ENCODE measurements at places on chromosomes 4 and X.

DNA sequence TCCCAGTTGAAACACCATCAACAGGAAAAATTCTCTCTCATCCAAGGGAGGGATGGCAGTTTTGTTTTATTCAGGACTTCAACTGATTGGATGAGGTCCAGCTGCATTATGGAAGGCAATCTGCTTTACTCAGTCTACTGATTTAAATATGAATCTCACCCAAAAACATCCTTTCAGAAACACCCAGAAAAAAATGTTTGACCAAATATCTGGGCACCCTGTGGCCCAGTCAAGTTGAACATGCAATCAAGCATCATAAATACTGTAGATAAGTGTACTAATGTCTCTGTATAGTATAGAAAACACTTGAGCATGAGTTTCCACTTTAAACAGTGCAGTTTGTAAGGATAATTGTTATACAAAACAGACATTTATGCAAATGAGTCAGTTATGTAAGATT, 753.2 kb downstream of the ARAP2 start:
- no peak for DNase-seq

GRCh38 chr4:5128569-5128968, 77.3 kb downstream of the STK32B start:
- no peak for DNase-seq

- DNase-seq = no peak
Observed at GRCh38 chr4:74671080-74671698, 123.1 kb downstream of the BTC start.

GRCh38 chr4:139760567-139760966, 94.9 kb downstream of the MGST2 start:
- DNase-seq = no peak

GRCh38 chr4:88720451-88721428, 23.1 kb upstream of the NAP1L5 start:
- no peak for DNase-seq

GRCh38 chr4:15649914-15650545, 5.1 kb downstream of the FBXL5 start:
- DNase-seq = no peak

DNA sequence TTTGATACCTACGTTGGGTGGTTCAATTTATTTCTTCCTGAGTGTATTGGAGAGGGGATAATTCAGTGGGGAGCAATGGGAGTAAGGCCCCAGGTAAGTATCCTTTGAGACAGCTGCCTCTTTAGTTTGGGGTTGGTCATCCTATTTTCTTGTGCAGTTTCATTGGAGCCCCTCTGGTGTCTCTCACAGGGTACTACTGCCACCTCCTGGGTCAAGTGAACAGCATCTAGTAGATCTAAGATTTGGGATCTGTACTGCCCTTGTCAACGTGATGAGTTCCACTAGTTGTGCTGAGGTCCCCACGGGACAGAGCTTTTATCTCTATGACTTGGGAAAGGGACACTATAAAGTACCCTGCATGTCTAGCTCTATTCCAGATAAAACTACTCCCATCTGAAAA, 80.6 kb downstream of the PBDC1 start:
- no peak for DNase-seq

- no peak for DNase-seq
Observed at GRCh38 chr4:51833236-51833635, 9.7 kb upstream of the DCUN1D4 start.

DNA sequence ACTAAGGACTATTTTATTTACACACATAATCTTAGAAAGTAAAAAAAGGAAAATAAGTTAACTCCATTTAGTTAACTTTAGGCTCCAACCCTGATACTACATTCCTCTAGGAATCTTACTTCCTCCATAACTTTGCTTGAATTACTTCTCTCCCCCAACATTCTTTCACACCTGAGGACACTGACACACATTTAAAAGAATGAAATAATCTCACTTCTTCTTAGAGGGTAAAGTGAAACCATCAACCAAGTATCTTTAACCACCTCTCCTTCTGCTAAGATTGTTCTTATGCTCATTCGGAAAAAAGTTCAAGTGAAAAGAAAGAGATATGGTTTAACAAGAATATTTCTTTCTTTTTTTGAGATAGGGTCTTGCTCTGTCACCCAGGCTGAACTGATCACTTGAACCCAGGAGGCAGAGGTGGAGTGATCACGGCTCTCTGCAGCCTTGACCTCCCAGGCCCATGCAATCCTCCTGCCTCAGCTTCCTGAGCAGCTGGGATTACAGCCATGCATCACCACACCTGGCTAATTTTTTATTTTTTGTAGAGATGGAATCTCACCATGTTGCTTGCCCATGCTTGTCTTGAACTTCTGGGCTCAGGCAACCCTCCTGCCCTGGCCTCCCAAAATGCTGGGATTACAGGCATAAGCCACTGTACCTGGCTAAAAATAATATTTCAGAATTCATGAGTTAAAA, 28.5 kb downstream of the SLC25A4 start:
- no peak for DNase-seq

GRCh38 chrX:136588036-136588435, 56.0 kb downstream of the VGLL1 start:
- DNase-seq = no peak

DNA sequence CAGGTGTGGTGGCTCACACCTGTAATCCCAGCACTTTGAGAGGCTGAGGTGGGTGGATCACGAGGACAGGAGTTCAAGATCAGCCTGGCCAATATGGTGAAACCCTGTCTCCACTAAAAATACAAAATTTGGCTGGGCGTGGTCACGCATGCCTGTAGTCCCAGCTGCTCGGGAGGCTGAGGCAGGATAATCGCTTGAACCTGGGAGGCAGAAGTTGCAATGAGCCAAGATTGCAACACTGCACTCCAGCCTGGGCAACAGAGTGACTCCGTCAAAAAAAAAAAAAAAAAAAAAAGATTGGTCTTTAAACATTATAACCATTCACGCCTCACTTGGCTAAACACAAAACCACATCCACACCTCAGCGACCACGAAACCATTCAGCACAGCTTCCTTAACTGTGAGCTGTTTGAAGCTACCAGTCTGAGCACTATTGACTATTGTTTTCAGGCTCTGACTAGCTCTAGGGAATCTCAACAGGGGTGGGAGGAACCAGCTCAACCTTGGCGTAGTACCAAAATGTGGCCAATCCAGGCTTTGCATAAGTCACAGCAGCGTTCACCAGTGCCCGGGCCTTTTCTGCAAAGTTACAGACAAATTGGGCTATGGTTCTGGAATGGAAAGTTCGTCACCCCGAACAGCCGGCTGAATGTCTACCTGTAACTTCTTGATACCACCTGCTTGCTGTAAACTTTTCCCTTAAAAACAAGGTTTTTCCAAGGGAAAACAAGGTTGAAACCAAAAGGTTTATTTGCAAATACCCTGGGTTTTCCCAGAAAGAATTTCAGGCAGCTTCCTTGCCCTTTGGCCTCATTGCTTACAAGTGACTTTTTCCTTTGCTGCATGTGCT, 73.6 kb upstream of the DHX15 start:
- DNase-seq = peak; percentile 50

DNA sequence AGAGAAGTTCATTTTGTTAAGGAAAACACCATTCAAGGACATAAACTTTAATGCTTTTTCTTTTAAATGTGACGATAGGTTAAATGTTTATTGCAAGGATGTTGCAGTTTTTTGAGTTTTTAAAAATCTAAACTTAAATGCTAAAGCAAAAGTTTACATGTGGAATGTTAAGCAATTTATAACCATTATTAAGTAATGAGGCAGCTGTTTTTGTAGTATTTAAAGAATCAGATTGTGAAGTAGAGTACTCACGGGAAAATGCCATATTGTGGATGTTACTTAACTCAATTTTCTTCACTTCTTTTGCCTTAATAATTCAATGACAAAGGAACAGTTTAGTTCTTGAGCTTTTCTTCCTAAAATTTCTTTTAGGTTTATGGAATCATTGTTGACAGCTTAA, 43.5 kb downstream of the UBE2K start:
- no peak for DNase-seq

GRCh38 chrX:110853610-110854009, 58.0 kb upstream of the CHRDL1 start:
- no peak for DNase-seq

DNA sequence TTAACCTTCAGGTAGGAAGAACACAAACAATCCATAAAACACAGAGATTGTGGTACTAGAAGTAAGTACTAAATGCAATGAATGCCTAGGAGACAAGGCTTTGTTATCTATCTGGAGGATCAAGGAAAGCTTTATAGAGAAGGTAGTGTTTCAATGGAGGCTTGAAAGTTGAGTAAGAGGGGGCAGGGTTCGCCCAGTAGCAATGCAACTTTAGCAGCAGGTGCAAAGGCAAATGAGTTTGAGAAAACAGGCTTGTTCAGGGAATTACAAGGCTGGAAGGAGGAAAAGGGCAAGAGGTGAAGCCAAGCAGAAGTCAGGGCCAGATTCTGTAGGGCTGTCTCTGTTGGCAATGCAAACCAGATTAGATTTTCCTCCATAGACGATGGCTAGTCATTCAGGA, 35.5 kb upstream of the AMELX start:
- no peak for DNase-seq

- DNase-seq = no peak
Observed at GRCh38 chr4:32631831-32632230, 1911.7 kb downstream of the PCDH7 start.

DNA sequence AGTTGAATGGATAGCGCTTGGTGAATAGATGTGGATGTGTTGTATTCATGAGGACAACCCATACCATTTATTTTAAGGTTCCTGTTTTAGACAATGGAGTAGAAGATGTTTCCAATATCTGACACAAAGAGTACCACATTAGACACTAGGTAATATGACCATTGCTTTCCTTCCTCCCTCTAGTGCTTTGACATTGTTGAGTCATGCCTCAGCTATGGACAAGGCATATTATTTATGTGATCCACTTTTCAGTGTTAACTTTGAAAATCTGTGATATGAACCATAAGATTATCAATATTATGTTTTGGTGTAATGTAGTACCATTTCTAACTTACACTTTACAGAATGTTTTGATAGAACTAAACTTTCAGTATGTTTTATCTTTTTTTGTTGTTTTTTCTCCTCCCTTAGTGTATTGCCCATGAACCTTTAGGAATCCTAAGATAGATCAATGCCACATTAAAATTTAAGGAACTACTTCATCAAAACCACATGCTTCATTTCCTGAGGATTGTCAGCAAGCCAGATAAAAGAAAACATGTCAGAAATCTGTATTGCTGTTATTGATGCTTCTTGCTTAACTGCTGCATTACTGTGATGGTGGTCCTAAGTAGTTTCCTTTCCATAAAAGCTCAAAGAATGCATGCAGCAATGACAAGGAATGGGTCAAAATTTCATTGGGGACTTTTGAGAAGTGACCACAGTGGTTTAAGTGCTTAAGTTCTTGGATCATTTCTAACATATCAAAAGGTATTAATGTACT, 105.0 kb downstream of the PCDH7 start:
- DNase-seq = no peak

DNA sequence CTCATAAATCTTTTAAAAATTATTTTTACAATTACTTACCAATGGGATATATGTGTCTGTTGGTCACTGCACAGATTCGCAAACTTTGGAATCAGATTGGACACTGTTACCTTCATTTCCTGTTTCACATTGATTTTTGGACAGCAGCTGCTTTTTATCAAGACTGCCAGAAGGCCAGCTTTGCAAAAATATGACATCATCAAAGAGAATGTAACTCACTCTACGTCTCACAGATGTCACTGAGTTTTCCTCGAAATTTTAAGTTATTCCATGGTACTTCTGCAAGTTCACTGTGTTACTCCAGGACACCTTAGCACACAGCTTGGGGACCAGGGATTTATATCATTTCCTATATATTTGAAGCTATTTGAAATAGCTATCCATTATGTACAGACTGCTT, 31.8 kb upstream of the MAGEB2 start:
- DNase-seq = no peak

DNA sequence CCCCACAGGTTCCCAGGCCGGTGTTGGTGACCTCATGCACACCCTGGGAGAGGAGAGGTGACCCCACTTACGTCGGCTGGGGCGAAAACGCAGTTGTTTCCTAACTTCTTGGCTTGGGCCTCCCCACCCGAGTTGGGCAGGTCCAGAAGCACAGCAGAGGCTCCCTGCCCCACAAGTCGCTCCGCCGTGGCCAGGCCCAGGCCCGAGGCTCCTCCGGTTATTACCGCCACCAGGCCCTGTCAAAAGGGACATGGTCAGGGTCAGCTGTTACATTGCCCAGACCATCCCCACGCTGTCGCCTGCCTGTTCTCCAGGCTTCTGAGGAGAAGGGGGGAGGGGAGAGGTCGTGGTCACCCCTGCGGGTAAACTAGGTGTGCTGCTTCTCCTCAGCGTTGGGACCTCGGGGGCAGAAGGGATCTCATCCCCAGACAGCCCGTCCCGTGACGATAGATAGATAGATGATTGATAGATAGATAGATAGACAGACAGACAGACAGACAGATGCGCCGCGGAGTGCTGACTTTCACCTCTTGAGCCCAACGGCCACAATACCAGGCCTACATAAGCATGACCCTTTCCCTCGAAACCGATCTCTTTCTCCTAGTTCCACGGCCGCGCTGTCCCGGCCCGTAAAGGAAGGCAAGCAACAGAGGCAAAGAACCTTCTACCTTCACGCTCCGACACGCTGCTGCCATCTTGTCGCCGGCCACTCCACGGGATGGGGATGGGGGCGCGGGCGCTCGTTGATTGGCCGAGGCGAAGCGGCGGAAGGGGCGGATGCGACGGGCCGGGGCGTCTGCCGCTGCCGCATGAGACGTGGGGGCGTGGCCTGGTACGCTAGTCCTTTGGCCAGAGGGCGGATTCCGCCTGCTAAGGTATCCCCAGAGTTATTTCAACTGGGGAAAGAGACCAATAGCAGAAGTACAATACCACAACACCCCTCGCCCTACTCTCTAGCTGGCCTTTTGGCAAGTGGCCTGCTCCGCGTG, at the start of gene HSD17B10:
Gene HSD17B10, minus strand, starts transcription at position 720 of the 989 bp plus-strand sequence. Its CDS starts 25 bp downstream, at position 695.
- DNase-seq = peak; percentile 97

- DNase-seq = no peak
Observed at GRCh38 chr4:102612824-102613366, 111.7 kb downstream of the NFKB1 start.

DNA sequence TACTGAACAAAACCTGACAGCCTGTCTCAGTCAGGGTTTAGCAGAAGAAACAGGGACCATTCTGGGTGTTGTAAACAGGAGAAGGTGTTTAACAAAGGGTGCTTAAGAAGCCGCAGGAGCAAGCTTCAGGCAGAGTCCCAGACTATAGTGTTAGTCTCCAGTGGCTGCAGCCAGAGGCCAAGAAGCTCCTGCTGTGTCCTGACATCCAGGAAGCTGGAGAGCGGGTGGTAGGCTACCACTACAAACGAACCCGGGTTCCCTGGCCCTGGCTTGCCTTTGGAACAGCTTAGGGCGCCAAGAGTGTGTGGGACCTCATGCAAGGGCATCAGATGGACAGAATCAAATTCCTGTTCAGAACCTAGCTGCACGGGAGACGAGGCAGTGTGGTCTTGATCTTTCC, 27.9 kb downstream of the TKTL1 start:
- DNase-seq = no peak

DNA sequence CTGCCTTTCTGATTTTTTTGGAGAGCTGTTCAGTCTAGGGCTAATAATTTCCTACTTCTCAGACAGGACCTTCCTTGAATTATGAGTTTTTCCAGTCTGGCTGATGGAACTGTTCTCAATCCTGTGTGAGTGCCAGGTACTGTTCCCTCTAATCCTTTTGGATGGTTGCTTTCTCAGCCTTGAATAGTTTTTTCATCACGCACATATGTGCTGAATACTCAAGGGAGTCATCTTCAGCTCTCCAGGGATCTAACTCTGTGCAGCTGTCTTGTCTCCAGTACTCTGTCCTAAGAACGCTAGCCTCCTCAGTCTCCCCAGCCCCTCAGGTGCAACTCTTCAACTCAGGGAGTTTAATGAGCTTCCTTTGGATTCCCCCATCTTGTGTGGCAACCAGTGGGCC, 93.2 kb downstream of the GASK1B start:
- no peak for DNase-seq

GRCh38 chr4:37976991-37977470, 16.8 kb downstream of the PTTG2 start:
- DNase-seq = peak; percentile 40

All from lower leg skin (tissue), 4 donors.